ENCODE measurements at places on chromosomes 1 and 21.

DNA sequence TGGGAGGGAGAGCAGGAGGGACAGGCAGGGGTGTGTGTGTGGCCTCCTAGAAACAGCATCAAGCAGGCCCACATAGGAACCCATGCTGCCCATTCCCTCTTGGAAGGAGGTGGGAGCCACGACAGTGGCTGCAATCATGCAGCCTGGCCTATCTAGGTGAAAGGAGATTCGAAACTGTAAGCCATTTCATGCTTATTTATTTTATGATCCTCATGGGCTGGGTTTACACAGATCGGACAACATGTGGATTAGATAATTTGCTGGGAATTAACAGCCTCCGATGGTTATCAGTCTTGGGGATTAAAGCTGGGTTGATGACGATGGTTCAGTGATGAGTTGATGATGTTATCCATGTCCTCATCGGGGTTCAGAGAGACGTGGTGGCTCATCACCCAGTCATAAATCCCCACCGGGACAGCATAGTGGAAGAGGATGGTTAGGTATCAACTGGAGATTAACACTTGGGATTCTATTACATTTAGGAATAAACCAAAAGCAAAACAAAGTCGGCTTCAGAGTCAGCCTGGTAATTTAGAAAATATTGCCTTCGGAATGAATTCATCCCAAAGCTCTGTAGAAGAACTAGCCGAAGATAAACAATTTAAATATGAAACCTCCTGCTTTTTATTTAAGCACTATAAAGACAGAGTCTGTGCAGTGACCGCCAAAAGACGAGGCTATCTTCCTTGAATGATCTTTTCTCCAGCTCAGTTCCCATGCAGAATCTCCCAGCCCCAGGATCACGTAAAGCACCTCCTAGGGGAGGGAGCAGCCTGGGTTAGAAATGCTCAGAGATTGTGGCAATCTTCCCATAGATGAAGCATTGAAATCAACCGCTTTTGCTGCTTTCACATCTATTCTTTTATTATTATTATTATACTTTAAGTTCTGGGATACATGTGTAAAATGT, 252.8 kb downstream of the FOXD2 start:
- DNase-seq = no peak

DNA sequence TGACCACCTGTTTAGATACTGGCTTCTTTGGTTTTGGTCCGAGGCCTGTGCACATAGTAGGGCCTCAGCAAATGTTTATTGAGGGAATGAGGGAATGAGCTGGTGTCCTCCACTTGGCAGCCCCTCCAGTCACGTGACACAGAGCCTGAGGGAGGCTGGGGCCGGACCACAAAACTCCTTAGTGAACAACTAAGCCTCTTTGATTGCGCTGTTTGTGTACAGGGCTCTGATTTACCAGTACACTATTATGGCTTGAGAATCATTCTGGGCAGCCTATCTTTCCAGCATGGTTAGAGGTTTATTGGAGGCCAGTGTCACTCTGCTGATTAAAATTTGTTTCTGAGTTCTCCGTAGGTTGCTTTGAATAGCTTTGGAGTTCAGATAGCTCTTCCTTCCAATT, 10.2 kb upstream of the LRRN2 start:
- no peak for DNase-seq

DNA sequence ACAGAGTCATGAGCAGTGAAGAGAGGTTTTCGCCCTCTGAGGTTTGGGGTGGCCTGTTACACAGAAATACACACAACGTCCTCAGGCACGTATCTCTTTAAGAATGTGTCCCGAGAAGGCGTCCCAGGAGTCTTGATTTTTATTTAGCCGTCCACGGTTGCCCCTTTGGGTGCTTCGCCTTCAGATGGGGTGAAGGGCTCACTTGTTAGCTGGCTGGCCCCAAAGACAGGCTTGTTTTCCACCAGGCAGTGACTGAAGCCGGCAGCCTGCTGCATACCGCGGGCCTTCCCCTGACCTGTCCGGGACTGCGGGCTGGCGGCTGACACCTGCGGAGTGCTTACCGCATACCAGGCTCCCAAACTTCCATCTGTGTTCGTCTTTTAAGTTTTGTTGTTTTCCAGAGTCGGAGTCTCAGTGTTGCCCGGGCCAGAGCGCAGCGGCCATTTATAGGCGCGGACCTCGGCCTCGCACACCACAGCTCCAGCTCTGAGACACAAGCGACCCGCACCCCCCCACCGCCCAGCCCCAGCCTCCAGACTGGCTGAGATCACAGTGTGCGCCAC, 1.6 kb upstream of the ADARB1 start:
- DNase-seq = no peak

DNA sequence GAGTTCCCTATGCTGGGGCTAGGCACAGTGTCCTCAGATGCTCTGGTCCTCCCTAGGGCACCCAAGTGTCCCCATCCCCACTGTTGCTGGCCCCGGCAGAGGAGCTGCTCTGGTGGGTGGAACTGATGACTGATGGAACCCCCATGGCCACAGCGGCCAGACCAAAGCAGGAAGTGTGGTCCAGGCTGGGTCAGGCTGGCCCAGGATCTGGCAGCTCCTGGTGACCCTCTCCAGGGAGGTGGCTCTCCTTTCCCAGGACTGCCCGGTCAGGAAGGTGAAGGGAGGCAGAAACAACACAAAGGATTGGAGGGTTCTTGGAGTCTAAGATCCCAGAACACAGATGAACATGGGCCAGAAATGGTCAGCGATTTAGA, 1.1 kb downstream of the NKAIN1 start:
- DNase-seq = no peak

- no peak for DNase-seq
These were observed 173.6 kb upstream of the KCTD3 start for GRCh38 chr1:215393476-215393875.

- DNase-seq = no peak
These were observed 31.8 kb downstream of the SPSB1 start for GRCh38 chr1:9324246-9325096.

DNA sequence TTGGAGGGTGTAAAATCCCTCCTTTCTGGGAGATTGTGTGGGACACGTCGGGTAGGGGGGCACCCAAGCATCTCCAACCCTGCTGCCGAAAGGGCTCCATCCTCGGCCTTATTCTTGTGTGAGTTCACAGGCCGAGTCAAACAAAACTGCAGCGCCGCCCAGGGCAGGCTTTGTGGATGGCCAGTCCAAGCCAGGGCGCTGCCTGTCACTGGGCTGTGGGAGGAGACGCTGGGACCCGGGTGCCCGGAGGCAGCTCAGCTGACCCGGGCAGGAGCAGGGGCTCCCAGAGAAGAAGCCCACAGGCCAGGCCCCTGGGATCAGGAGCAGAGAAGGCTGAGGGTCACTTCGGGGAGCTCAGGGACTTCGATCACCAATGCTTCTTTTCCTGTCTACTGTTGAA, 31.8 kb upstream of the ARHGEF16 start:
- DNase-seq = no peak

DNA sequence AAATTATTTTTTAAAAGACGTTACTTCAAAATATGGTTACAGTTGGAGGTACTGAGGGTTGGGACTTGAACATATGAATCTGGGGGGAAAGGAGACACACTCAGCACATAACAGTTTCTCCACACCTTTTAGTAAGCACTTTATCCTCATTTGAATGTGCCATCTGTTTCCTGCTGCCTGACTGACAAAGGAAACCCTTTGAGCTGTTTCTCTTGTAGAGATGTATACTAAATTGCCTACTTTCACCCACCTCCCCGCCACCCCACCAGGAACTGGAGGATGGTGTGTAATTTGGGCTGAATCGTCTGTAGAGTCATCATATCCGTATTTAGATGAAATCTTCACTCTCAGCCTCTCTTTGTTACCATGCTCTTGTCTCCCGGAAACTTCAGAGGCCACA, 108.1 kb downstream of the KAZN start:
- DNase-seq = no peak

DNA sequence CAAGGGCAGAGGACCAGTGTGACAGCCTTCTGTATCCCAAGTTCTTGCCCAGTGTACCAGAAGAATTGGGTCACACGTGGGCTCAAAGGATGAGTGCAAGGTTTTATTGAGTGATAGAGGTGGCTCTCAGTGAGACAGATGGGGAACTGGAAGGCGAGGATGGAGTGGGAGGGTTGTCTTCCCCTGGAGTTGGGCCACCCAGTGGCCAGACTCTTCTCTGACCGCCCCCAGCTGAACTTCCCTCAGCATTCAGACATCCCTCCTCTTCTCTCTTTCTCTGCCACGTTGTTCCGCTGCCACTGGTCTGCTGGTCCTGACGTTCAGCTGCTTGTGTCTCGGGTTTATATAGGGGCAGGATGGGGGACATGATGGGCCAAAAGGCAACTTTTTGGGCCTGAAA, 150.1 kb upstream of the IVNS1ABP start:
- DNase-seq = no peak

DNA sequence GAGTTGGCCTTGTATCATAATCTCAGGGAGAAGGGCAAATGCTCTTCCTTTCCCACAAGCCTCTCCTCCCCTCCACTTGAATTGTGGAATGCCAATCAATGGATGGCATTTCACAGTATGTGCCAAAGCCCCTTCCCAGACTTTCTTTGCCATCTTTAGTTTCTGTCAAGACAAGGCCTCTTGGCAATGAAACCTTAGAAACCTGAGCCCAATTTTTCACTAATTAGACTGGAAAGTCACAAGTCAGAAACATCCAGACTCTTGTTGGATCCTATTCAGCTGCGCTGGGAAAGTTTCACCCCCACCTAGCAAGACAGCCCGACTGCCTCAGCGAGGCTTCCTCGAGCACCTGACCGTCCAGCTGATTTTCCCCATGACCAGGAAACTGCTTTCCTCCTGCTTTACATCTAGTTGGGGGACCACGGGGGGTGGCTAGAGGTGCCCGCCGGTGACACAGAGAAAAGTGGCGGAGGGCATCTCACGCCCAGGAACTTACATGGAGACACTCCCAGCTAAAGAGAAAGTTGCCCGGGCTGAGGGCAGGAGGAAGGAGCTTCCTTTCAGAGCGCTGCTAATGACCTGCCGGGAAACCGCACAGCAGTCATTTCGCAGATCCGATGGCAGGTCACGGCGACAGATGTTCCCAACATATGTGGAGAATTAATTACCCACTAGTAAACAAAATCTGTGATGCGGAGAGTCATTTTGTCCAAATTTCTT, 302.6 kb upstream of the RRP15 start:
- no peak for DNase-seq

DNA sequence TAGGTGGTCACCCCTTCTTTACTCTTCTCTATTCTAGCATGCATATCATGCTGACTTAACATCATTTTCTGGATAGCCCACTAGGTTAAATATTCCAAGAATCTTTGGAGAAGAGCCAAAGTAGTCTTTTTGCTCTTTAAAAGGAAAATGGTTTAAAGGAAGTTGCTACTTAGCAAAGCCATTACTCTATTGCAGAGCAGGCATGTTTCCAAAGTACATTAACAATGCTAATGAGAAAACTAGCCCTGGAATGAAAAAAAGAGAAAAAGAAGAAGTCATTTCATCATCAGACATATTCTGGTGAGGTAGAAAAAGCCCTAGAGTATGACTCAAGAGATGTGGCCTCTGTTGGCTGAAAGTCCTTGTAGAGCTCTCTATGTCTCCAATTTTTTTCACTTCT, 74.0 kb downstream of the NUF2 start:
- no peak for DNase-seq

DNA sequence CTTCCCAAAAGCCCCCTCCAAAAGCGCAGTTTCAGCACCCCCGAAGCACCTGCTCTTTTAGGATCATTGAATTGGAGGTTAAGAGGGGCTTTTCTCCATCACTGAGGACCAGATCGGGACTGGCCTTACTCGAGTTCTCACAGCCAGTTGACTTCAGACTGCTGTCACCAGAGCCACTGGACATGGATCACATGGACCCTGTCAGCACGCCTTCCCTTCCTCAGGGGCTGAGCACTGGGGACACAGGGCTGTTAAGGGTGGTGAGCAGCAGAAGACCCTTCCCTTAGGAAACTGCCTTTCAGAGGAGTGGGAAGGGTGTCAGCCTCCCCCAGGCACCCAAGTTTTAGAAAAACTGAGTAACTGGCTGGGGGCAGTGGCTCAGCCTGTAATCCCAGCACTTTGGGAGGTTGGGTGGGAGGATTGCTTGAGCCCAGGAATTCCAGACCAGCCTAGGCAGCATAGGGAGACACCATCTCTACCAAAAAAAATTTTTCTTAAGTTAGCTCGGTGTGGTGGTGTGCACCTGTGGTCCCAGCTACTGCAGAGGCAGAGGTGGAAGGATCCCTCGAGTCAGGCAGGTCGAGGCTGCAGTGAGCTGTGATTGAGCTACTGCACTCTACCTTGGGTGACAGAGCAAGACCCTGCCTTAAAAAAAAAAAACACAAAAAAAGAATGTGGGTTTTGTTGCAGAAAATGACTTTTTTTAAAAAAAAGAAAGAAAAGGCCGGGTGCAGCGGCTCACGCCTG, 584 bp upstream of the FGR start:
- no peak for DNase-seq

DNA sequence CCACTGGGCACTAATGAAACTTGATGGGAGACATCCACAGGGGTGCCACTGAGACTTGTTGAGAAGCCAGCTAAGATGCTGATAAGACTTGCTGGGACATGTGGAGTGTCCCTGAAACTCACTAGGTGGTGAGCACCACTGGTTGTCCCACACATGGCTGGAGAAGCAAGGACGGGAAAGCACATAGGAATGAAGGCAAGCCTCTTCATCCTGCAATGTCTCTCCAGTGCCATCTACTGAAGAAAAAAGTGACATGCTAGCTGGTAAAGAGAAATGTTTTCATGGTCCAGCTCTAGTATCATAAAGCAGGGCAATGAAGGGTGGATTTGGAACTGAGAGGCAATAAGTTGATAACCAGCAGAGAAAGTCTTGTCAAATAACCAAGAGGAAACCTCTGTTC, 283.0 kb downstream of the PAPPA2 start:
- DNase-seq = no peak

GRCh38 chr1:168420177-168420576, 123.6 kb downstream of the XCL2 start:
- DNase-seq = no peak

GRCh38 chr1:58157256-58157655, 389.3 kb downstream of the OMA1 start:
- no peak for DNase-seq

GRCh38 chr1:94737124-94737998, 82.8 kb upstream of the SLC44A3 start:
- DNase-seq = no peak

GRCh38 chr1:156509424-156510034, 9.0 kb upstream of the MEF2D start:
- no peak for DNase-seq

GRCh38 chr1:16926491-16927073, 4.9 kb downstream of the CROCC start:
- no peak for DNase-seq

DNA sequence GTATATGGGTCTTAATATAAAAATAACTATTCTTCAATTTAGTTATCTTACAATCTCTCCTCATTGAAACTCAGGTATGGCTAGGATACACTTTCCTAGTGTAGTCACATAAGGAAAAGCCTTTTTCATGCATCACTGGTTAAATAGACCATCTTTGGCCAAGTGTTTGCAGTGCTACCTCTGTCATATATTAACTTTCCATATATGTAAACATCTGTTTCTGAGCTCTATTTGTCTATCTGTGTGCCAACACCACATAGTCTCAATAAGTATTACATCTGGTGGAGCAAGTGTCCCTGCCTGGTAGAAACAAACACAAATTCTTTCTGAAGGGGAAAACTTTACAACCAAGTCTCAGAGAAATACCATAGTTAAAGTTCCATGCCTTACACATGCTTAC, 134.6 kb downstream of the TSEN15 start:
- no peak for DNase-seq
